ENCODE measurements at places on chromosomes 4 and X.

DNA sequence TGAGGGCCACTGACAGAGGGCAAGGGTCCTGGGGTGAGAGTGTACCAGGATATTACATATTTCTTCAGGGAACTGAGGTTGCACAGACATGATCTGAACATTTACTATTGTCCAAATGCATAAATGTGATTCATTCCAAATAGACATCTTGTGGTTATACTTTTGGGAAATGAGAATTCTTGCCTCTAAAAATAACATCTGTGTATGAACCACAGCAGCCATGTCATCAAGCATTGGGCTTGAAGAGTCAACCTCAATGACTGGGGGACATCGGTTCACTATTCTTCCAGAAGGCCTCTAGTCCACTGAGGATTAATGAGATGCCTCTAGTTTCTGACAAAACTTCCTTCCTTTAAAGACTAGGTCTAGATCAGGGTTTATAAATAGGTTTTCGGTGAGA is 193.1 kb upstream of the GPC4 start:
- no peak for DNase-seq

- no peak for DNase-seq
Measured at GRCh38 chrX:65601126-65601525, 66.3 kb upstream of the MSN start.

- no peak for DNase-seq
Measured at GRCh38 chr4:86302830-86303229, 57.0 kb downstream of the MAPK10 start.

- no peak for DNase-seq
Measured at GRCh38 chr4:47155919-47156318, 124.6 kb downstream of the GABRB1 start.

Data from CD4-positive, alpha-beta T cell (primary cell).